Adipocyte (in vitro differentiated cells): ENCODE measurements at places on chromosomes 12 and 14.
A peak's percentile ranks its signal among the peaks of the same experiment; 100 is the strongest.

DNA sequence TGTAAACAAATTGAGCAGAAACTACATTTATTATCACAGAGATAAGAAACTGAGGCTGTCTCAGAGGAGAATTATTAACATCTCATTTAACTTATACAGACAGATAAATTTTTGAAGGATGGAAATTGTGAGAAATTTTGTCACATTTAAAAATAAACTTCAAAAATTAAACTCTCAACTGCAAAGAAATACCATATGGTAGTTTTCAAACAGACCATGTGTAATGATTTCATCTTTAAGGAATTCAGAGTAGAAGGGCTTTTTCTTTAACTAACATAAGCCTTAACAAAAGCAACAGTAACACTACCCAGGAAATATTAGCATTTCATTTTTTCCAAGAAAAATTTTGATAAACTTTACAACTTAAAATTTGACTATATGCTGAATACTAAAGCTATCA lies 26.6 kb downstream of the NUP37 start:
- peak; percentile 74 for DNase-seq

DNA sequence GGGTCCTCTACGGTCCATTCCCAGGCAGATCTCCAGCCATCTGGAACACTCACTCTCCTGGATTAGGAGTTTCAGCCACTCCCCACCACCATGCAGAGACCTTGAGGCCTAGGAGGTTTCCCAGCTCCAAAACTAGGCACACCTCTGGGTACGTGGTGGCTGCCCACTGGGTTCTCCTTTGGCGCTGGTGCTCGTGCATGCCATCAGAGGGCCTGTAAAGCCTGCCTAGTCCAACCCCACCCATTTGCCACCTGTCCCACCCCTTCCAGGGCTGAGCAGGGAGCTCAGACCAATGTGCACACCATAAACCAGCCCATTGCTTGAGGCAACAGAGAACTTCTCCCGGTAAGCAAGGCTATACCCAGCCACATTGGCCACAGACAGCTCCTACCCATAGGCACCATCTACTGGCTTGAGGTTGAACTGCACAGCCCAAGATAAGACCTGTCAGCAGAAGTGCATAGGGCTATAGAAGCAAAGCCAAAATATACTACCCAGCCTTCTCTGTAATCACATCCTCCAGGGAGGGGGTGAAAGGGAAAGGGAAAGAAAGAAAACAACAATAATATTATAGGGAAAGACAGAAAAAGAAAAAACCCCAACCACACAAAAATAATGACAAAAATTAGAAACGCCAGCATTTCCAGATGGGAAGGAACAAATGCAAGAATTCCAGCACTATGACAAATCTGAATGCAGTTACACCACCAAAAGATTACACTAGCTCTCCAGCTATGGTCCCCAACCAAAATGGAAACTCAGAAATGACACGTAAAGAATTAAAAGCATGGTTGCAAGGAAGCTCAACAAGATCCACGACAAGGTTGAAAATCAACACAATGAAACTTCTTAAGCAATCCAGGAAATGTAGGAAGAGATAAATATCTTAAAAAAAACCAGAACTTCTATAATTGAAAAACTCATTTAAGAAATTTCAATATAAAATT lies 111.9 kb upstream of the CCDC175 start:
- peak; percentile 76 for DNase-seq

- DNase-seq: no peak
Measured at GRCh38 chr12:12331896-12332295, 18.1 kb downstream of the MANSC1 start.

DNA sequence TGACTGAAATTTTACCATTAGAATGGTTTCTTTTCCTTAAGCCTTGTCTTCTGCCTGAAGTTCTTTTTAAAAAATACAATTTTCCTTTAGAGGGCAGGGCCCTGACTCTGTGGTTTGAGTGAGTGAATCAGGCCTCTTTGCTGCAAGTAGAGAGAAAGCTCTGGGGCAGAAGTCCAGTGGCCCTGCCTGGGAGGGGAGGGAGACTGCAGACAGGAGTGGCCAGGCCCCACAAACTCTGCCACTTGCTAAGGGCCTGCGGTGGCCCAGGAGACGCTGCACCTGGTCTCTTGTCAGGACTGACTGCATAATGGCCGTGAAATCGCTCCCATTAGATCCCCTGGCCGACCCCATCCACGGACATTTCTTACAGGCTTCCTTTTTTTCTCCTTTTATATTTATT lies 25.5 kb downstream of the TSPAN11 start:
- no peak for DNase-seq

- no peak for DNase-seq
Measured at GRCh38 chr12:109178532-109178931, 62.1 kb downstream of the ACACB start.

- DNase-seq: no peak
Measured at GRCh38 chr12:121860257-121860656, 1.6 kb upstream of the HPD start.

GRCh38 chr12:51915951-51916350 lies 8.6 kb downstream of the ACVRL1 start:
- DNase-seq: no peak

- DNase-seq: no peak
Measured at GRCh38 chr12:45458854-45459807, 243.2 kb downstream of the ANO6 start.

DNA sequence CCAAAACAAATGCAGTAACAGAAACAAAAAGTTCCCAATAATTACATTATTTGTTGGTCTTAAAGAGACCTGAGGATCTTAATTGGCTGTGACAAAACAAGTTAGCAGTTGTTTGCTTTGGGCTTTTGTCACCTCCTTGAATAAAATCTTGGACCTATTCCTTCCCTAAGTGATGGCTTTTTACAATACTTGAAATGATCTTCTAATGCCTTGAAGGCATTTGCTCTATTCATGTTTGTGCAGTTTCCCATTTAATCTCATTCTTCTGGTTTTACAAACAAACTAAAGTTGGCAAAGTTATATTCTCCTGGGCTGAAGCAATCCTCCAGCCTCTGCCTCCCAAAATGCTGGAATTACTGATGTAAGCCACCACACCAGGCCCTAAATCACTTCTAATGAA lies 98.8 kb downstream of the OSBPL8 start:
- DNase-seq: peak; percentile 27

DNA sequence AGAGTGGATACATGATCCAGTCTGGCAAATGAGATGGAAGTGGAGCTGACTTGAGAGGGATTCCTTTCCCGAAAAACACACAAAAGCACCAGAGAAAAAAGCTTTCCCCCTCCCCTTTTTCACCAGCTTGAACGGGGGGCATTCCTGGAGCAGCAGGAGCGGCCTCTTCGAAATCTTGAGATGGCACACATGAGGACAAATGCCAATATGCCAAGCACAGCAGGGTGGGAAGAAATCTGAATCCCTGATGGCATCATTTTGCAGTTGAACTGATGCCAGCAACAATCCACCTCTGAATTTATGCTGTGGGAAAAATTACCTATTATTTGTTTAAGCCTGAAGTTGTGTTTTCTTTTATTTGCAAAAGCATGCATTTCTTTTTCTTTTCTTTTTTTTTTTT lies 29.7 kb upstream of the BICD1 start:
- no peak for DNase-seq

- DNase-seq: peak; percentile 56
Measured at GRCh38 chr12:129887101-129887500, 16.7 kb downstream of the TMEM132D start.

DNA sequence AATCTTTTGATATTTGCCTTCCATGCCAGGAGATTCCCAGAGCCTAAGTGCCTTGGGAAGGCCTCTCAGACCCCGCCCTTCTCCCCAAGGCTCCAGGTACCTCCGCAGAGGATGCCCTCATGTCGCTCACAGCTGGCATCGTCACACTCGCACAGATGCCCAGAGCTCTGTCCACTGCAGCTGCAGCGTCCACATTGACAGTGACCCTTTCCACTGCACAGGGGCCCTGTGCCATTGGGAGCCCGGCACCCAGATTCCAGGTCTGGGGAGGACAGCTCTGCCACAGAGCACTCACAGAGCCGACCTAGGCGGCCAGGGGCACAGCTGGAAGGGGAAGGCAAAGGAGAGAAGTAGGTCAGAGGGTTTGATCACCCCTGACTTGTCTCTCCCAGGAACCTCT lies 12.3 kb upstream of the CSAD start:
- no peak for DNase-seq

DNA sequence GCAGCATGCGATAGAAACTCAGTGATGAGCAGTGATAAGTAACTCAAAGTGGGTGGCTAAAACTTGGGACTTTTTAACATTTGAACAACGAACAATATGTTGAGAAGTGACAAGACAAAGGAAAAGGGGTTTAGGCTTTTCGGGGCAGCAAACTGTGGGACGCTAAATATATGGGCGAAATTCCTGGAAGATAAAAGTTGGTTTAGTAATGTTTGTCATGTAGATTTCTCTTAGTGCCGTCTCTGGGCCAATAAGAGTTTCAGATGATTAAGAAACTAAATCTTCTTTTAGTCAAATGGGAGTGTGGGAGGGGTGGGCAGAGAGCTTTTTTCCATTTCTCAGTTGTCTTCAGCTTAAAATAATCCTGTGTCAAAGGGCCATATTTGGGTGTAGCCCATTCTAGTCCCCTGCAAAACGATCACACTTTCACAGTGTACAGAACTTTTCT lies 41.7 kb upstream of the FUT8 start:
- DNase-seq: no peak

DNA sequence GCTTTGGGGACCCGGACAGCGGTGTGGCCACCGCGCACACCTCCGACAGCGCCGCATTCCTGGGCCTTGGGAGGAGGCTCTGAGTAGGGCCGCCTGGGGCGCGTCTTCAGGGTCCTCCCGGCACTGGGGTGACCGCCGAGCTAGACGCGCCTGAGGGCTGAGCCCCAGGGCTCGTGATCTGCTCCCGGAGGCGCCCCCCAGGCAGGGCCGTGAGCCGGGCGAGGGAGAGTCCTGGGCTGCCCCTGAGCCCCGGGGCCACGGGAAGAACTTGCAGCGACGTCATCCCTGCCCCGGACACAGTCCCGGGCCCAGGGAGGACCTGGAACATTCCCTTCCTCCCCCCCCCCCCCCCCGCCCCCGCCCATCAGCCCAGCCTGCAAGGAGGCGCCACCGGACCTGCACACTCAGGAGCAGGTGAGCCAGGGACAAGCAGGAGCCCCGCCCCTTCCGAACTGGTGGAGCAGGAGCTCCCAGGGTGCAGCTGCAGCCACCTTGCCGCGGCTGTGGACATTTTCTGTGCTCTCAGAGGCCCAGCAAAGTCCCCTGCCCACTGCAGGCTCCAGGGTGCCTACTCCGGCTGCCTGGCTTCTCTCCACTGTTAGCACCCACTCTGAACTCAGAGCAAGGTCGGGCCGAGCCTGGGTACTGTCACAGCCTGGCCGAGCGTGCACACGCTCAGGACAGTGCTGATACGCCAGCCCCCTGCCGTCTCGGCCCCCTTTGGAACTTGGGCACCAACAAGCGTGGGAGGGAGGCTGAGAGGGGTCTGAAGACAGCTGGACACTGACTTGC lies 50.7 kb downstream of the A2M start:
- DNase-seq: peak; percentile 45

DNA sequence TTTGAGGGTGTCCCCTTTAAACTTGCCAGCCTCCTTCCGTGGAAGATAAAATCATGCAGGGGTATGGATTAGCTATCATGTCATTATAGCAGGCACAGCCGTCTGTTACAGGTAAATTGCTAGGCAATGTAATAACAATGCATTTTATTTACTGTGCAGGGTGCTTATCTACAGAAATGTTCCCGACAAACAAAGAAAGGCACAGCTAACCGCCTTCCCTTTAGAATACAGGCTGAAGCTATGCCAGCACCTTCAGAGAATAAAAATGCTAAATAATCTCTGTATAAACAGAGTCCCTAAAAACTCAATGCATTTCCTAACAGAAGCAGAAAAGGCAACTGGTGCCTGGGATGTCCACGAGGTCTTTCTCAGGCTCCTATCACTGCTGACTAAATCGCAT lies 239.2 kb downstream of the SPTSSA start:
- DNase-seq: no peak

DNA sequence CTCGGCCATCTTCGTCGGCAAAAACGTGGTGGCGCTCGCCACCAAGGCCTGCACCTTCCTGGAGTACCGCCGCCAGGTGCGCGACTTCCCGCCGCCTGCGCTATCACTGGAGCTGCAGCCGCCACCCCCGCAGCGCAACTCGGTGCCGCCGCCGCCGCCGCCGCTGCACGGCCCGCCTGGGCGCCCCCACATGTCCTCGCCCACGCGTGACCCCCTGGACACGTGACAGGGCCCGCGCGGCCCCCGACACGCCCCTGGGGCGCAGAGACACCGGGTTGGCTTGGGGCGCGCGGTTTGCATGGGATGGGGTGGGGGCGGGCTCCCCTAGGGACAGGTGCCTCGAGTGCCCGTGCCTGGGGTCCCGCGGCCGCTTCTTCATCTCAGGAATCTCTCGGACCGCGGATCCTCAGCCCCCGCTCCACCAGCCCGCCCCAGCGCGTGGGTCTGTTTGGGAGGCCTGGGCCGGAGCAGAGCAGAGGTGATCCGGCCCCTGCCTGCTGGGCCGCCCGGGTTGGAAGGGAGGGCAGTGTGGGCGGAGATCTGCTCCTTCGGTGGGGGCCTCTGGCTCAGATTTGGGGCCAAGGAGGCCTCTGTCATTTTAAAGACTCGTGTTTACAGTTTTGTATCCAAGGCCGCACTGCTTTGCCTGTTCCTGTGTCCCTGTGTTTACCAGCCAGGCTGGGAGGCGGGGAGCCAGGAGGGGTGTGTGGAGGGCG lies 3.3 kb downstream of the TMEM121 start:
- no peak for DNase-seq
